Hematopoietic multipotent progenitor cell treated with erythropoietin and hydrocortisone succinate and interleukin-3 and kit ligand, for 6 days (in vitro differentiated cells): ENCODE measurements at places on chromosomes 1 and 21.

- DNase-seq = no peak
These were observed 24.6 kb downstream of the PADI2 start for GRCh38 chr1:17094664-17095063.

GRCh38 chr1:207910591-207911354 lies at the start of gene CD34:
CD34 (minus strand) TSS chr1:207911125; CDS start chr1:207911080, 45 bp downstream.
- peak; percentile 51 for DNase-seq

- DNase-seq = no peak
These were observed 132.7 kb upstream of the FOXD3 start for GRCh38 chr1:63189677-63190076.

GRCh38 chr1:205800427-205800826 lies 12.6 kb downstream of the SLC41A1 start:
- DNase-seq = no peak

DNA sequence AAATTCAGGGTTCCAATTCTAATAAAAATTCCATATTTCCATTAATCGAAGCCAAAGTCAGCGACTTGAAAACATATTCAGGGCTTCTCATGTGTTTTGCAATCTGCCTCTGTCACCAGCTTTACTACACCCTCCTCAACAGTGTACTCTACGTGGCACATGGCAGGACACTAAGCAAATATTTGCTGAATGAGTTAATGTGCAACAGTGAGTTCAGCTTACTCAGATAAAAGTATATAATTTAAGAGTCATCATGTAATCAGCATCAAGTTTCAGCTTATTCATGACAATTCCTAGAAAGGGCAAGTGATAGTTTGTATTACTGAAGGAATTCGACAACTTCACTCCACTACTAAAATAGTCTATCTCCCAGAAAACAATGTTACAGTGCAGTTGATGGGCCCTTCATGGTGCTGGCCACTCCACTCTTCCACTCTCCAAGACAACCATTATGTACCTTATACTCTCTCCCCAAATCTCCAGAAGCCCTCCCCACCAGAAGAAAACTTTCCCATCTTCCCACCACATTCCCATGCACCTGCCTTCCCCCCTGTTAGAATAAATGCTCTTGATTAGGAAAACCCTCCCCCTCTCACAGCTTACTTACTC lies 97.3 kb downstream of the TTLL7 start:
- no peak for DNase-seq

- DNase-seq = peak; percentile 8
These were observed 46.0 kb upstream of the IL12RB2 start for GRCh38 chr1:67261680-67262079.

GRCh38 chr1:100499194-100499811 lies 38.6 kb upstream of the GPR88 start:
- no peak for DNase-seq

DNA sequence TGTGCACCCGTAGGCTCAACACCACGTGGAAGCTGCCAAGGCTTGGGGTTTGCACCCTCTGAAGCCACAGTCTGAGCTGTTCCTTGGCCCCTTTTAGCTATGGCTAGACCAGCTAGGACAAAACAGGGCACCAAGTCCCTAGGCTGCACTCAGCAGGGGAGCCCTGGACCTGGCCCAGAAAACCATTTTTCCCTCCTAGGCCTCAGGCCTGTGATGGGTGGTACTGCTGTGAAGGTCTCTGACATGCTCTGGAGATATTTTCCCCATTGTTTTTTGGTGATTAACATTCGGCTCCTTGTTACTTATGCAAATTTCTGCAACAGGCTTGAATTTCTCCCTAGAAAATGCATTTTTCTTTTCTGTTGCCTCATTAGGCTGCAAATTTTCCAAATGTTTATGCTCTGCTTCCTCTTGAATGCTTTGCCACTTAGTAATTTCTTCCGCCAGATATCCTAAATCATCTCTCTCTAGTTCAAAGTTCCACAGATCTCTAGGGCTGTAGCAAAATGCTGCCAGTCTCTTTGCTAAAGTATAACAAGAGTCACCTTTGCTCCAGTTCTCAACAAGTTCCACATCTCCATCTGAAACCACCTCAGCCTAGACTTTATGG lies 69.0 kb upstream of the KRTAP19-8 start:
- no peak for DNase-seq

GRCh38 chr1:18934205-18935000 lies 22.1 kb downstream of the IFFO2 start:
- DNase-seq = no peak

GRCh38 chr1:94119796-94120569 lies 965 bp downstream of the ABCA4 start:
- no peak for DNase-seq

DNA sequence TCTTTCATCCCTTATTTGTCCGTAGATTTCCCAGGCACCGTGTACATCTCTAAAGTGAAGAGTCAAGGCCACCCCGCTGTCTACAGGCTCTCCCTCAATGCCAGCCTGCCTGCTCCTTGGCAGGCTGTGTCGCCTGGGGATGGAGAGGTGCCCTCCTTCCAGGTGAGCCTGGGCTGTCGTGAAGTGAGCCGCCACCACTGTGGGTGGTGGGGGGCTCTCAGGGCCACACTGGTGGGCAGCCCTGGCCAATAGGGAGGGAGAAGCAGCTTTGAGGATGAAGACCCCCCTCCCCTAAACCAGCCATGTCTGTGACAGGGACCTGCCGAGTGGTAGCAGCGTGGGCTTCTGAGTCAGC lies 46.2 kb downstream of the DISP3 start:
- no peak for DNase-seq

DNA sequence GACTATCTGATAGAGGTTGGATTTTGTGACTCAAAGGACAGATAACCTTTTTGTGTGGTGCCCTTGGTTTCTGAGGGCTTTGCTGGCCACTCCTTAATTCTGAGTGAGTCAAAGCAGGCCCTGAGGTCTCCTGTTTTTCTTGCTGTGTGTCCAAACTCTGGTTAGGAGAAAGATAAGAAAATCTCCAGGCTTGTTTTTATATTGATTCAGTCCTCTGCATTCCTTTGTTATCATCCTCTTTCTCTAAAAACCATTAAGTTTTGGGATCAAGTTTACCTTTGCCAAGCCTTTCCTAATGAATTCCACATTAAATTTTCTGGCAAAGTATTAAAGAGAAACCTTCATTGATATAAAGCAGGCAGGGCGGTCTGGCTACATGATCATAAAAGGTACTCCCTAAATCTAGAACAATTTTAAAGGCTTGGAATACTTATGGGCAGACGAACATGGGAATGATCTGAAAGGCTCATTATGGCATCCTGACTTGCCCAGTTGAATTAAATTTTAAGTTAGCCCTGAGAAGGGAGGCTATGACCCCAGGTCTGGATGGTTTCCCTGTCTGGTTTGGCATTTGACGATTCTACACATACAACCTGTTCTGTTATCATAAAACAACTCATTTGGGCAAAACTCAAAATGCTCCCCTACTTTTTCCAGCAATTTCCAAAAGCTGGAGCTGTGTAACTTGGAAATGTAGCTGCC lies 20.8 kb downstream of the ZBTB8B start:
- no peak for DNase-seq
